Type B pancreatic cell (in vitro differentiated cells): ENCODE measurements at places on chromosomes 7 and 10. TPM values are rescaled to one million over a fixed set of nuclear protein-coding genes. Genes with fewer than 3 reads are reported as not detected.

The ASB4 gene
- 0.07 and 0.31 TPM in 2 replicates for total RNA-seq

The DPP6 gene
- total RNA-seq = 4.1 and 4.9 TPM in 2 replicates

The PGAM2 gene
- total RNA-seq = 0.57 and 0.72 TPM in 2 replicates

The PBLD gene
- total RNA-seq = 6.2 and 6.9 TPM in 2 replicates

The EPO gene
- 0.22 and 0.40 TPM in 2 replicates for total RNA-seq

The LBX1 gene
- 4.7 TPM in 1 of 2 replicates, not detected in the other for total RNA-seq

The ITPRID1 gene
- 0.07 and 0.14 TPM in 2 replicates for total RNA-seq

The SNCG gene
- 60.4 and 77.6 TPM in 2 replicates for total RNA-seq

The PHKG1 gene
- total RNA-seq = 1.8 TPM in 1 of 2 replicates, not detected in the other

The GIMAP5 gene
- total RNA-seq = not detected in 2 replicates

The MKI67 gene
- 40.5 and 104 TPM in 2 replicates for total RNA-seq

The FGFR2 gene
- 68.8 and 173 TPM in 2 replicates for total RNA-seq

The NUTM2A gene
- 1.5 and 3.2 TPM in 2 replicates for total RNA-seq

The MBL2 gene
- not detected in 2 replicates for total RNA-seq

The SMC3 gene
- total RNA-seq = 39.0 and 60.6 TPM in 2 replicates

The LRRN3 gene
- total RNA-seq = 4.9 and 12.9 TPM in 2 replicates

The STK31 gene
- total RNA-seq = 0.43 and 0.74 TPM in 2 replicates

The AOAH gene
- 0.21 and 0.92 TPM in 2 replicates for total RNA-seq

The IFIT2 gene
- 1.3 and 1.4 TPM in 2 replicates for total RNA-seq

The AKR1D1 gene
- 0.57 TPM in 1 of 2 replicates, not detected in the other for total RNA-seq

The ACTR3C gene
- total RNA-seq = 4.8 and 8.7 TPM in 2 replicates

The NME8 gene
- 0.14 TPM in 1 of 2 replicates, not detected in the other for total RNA-seq

The AKR1C8 gene
- 0.89 and 1.00 TPM in 2 replicates for total RNA-seq

The IGF2BP3 gene
- total RNA-seq = 99.3 and 107 TPM in 2 replicates

The SPAG6 gene
- total RNA-seq = 1.9 and 6.6 TPM in 2 replicates

The MCM10 gene
- 12.2 and 31.7 TPM in 2 replicates for total RNA-seq

The NEUROD6 gene
- total RNA-seq = not detected in 2 replicates

The CLEC2L gene
- total RNA-seq = 0.21 and 0.34 TPM in 2 replicates

The ACTL6B gene
- total RNA-seq = 1.8 and 2.4 TPM in 2 replicates

The GHRHR gene
- not detected in 2 replicates for total RNA-seq

The OPALIN gene
- not detected in 2 replicates for total RNA-seq

The SDK1 gene
- total RNA-seq = 17.8 and 26.1 TPM in 2 replicates

The EGR2 gene
- total RNA-seq = 17.6 and 26.7 TPM in 2 replicates

The RNF32 gene
- total RNA-seq = 1.4 and 2.6 TPM in 2 replicates

The MAGI2 gene
- total RNA-seq = 5.7 and 13.3 TPM in 2 replicates

The BAG3 gene
- total RNA-seq = 24.9 and 29.3 TPM in 2 replicates

The NOS3 gene
- total RNA-seq = 0.21 and 1.7 TPM in 2 replicates

The C10orf95 gene
- 0.75 and 2.3 TPM in 2 replicates for total RNA-seq

The LRRC18 gene
- not detected in 2 replicates for total RNA-seq

The ANXA8L1 gene
- total RNA-seq = 0.97 and 3.9 TPM in 2 replicates

The LRRC17 gene
- 1.5 and 68.3 TPM in 2 replicates for total RNA-seq

The POMZP3 gene
- 8.9 and 10.5 TPM in 2 replicates for total RNA-seq

The TMEM243 gene
- total RNA-seq = 19.0 and 20.1 TPM in 2 replicates

The PRPS1L1 gene
- not detected in 2 replicates for total RNA-seq

The TEX47 gene
- total RNA-seq = not detected in 2 replicates

The SLC37A3 gene
- 48.7 and 53.2 TPM in 2 replicates for total RNA-seq

The CCDC172 gene
- total RNA-seq = not detected in 2 replicates

The CEP55 gene
- total RNA-seq = 7.4 and 14.8 TPM in 2 replicates

The CDC14C gene
- total RNA-seq = not detected in 2 replicates

The BRAF gene
- total RNA-seq = 29.6 and 34.4 TPM in 2 replicates

The FAM131B gene
- 2.1 and 6.5 TPM in 2 replicates for total RNA-seq

The SNX13 gene
- total RNA-seq = 48.9 and 49.8 TPM in 2 replicates

The ITGA8 gene
- total RNA-seq = 1.1 and 10.1 TPM in 2 replicates

The CTBP2 gene
- total RNA-seq = 101 and 113 TPM in 2 replicates

The ABCB4 gene
- total RNA-seq = 1.00 and 1.6 TPM in 2 replicates

The LIPK gene
- 0.41 and 3.2 TPM in 2 replicates for total RNA-seq

The BEND7 gene
- 14.1 and 16.4 TPM in 2 replicates for total RNA-seq

The KIF11 gene
- 14.6 and 40.6 TPM in 2 replicates for total RNA-seq
